Mucosa of descending colon (tissue), 3 donors: ENCODE measurements at places on chromosomes 6 and 20.

DNA sequence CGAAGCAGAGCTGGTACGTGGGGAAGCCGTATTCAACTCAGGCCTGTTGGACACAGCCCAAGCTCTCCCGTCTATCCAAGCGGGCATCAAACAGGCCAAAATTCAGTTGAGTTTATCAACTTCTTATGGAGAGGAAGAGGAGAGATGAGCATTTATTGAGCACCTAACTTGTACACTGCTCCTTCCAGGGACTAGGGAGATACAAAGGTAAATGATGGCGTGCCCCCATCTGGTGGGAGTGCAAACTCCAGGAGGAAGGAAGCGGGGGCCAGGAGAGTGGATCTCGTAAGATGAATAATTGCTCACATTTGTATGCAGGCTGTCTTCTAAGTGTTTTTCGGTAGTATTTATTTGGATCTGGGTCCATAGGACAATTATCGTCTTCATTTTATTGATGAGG is 146.6 kb downstream of the SOBP start:
- no peak for DNase-seq

GRCh38 chr20:40938020-40938419 is 90.6 kb upstream of the TOP1 start:
- DNase-seq: no peak

- DNase-seq: no peak
Measured at GRCh38 chr6:144193181-144193580, 42.9 kb downstream of the STX11 start.

DNA sequence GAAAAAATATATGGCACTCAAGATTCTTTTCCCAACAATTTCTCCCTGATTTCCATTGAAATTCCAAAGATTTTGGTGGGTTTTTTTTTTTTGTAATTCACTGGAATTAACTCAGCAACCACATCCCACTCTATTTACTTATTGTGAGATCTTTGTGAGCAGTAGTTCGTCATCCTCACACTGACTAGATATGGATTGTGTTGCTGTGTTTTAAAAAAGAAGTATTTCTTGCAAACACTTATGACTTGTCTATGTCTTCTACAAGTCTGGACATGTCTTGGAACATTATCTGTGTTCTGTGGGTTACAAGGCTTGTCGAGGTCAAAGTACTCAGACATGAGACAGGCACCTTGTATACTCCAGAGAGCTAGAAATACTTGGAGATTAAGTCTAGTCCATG is 7.3 kb upstream of the TENT5A start:
- no peak for DNase-seq

GRCh38 chr6:159830501-159831372 is 30.7 kb downstream of the PNLDC1 start:
- no peak for DNase-seq

DNA sequence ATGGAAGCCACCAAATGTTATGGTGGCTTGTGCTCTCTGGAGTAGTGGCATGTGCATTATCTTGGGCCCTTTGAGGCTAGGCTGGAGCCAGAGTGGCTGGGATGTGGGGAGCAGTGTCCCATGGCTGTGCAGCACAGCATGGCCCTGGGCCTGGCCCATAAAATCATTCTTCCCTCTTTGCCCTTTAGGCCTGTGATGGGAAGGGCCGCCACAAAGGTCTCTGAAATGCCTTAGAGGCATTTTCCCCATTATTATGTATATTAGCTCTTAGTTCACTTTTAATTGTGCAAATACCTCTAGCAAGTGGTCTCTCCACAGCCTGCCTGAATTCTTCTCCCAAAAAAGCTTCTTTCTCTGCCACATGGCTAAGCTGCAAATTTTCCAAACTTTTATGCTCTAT is 297.3 kb upstream of the IRAK1BP1 start:
- no peak for DNase-seq

- DNase-seq: no peak
Measured at GRCh38 chr6:97939440-97940168, 656.6 kb upstream of the MMS22L start.

GRCh38 chr6:167985911-167986595 is 11.4 kb upstream of the KIF25 start:
- DNase-seq: no peak

GRCh38 chr20:18971574-18971973 is 158.0 kb downstream of the SCP2D1 start:
- no peak for DNase-seq

DNA sequence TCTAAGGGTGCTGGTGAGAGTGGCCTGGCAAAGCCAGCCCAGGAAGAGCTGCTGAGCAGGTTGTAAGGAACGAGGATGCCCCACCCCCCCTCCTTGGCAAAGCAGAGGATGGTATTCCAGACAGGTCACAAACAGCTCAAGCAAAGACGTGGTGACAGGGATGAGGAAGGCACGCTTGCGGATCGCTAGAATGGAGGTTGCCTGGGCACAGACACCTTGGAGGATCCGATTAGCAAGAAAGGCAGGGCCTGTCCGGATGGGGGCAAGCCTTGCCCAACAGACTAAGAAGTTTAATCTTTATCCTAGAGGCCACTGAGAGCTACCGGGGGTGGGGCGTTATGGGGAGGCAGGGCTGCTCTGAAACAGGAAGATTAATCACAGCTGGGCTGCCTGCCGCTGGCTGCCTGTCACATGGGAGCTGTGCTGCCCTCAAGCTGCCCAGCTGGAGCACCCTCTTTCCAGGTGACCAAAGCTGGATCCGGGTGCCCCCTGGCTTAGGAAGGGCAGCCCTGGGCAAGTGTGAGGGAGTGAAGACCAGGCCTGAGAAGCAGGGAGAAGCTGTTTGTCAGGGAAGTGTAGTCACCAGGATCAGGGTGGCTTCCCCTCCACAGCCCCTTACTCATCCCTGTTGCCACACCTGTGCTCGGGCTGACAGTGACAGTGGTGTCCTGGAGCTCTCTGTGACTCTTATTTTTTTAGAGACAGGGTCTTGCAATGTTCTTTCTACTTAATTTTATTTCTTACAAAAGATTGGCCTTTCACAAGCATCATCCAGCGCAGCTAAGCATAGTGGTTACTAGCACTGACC is 9.1 kb upstream of the MAPK13 start:
- peak; percentile 86 for DNase-seq

GRCh38 chr6:6758915-6759654 is 170.6 kb downstream of the LY86 start:
- DNase-seq: peak; percentile 57

GRCh38 chr6:153852034-153852433 is 187.0 kb upstream of the OPRM1 start:
- DNase-seq: no peak

DNA sequence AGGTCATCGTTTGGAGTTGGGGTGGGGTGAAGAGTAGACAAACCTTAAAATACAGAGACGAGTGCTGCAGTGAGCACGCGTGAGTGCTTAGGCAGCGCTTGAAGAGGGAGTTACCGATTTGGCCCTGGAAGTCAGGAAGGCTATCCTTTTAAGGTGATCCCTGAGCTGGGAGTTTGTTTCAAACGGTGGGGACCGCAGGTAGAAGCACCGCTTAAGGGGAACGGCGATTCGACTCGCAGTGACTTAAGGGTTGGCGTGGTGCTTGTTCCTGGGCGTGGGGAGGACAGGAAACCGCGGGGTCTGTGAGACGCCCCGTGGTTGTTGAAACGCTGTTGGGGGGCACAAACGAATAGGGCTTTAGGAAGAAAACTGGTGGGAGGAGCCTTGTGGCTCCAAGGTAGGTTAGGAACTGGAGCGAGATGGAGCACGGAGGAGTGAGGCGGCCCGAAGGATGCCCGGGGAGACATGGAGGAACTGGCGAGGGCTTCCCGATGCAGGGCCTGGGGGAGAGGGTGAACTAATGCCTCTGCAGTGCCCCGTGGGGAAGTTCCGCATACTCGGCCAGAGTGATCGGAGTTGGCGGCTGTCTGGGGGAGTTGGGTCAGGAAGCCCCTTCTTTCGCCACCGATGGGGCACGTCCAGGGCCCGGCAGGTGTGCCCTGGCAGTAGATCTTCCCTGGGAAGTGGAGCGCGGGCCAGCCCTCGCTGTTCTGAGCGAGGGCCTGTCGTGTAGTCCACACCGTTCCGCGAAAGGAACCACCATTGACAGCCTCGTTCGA is 1.3 kb upstream of the CDYL start:
- DNase-seq: peak; percentile 75

DNA sequence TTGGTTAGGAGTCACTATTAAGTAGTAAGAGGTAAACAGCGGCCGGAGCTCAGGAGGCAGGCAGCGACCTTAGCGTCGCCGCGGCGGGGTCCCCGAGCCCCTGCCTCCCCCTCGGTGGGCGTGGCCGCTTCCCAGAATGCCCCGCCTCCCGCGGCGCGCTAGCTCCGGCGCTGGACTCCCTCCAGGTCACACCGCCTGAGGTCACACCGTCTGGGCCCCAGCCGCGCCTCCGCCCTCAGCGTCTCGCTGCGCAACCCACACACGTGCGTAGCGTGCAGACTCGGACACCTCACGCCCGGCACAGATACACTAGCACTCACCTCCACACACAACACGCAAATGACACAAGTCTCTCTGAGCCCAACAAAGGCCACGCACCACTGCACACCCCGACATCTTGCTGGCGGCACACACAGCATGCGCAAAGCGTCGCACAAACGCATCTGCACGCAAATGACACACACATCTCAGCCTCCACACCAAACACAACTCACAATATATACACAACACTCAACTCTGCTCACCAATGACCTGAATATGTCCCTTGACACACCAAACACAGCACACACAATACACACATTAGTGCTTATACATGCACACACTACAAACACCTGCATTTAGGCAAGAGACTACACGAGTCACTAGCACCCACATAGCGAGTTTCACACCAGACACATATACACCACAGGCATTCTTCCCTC is 17.6 kb upstream of the CDKN1A start:
- DNase-seq: peak; percentile 82

- DNase-seq: no peak
Measured at GRCh38 chr6:10355115-10355702, 59.7 kb downstream of the TFAP2A start.

DNA sequence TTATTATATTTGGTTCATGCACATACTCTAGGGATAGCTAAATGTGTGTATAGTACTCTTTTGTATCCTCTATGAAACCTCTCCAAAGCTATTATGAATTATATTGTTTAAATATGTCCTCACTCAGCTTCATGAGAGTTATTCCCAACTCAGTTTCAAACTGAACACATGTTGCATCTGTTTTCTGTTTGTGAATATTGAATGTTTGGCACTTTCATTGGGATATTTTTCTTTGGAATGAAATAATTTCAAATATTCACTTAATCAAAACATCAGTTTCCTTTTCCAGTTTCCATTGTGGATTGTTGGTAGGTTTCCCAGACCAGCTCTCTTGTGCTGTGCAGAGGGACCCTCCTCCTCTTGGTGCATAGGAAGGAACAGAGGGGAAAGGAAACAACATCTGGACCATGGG is 46.6 kb downstream of the HDAC2 start:
- no peak for DNase-seq

- DNase-seq: no peak
Measured at GRCh38 chr6:156004796-156005195, 549.2 kb upstream of the NOX3 start.

GRCh38 chr6:118768904-118769325 is 117.5 kb upstream of the CEP85L start:
- DNase-seq: no peak

DNA sequence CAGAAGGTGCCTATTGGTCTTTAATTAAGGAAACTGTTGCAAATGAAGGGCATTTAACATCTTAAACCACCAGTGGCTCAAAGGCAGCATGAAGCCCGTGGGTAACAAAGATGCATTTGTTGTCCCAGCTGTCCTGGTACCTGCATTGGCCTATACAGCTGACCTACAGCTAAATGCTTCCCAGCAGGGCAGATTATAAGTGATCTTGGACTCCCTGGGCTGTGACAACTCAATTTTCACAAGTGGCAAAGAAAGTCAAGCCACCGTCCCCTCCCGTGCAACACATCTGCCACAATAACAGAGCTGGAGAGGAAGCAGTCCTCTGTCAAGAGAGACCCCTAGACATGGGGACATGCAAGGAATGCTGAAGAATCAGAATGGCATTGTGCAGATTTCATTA is 31.5 kb upstream of the EDN3 start:
- DNase-seq: no peak
